Naive thymus-derived CD8-positive, alpha-beta T cell (primary cell): ENCODE measurements at places on chromosomes 1 and 21.
A peak's percentile ranks its signal among the peaks of the same experiment; 100 is the strongest.

- DNase-seq: peak; percentile 55
These were observed 704 bp upstream of the CRABP2 start for GRCh38 chr1:156705918-156706656.

DNA sequence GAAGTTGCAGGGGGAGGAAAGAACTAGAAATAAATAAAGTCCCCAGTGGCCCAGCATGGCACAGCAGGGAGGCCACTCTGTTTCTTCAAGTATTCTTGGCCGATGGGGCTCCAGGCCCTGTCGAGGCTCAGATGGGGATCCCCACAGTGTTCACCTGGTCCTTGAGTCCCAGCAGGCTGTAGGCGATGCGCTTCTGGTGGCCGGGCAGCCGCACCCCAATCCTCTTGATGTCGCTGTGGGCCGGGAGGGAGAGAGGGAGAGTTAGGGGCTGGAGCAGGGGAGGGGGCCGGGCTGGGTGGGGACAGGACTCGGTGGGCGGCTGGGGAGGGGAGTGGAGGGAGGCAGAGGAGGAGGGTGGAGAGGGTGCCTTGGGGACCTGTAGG lies 30.8 kb downstream of the EPHA2 start:
- no peak for DNase-seq

DNA sequence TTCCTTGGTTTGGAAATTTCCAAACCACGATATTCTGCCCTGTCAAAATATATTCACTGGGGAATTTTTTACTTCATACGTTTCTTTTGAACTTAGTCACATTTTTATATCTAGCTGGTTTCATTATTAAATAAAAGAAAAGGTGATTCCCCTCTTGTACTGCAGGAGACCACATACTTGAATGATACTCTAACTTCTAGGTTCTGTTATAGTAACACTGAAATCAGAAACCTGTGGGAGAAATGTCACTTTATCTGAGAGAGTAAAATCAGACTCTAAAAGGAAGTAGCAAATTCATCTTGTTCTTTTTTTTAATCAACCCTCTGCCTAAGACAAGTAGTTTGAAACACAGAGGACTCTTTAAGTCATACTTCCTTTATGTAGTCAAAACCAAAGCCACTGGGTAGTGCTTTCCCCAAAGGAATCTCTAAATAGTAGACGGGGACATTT lies 34.4 kb downstream of the MRPL39 start:
- no peak for DNase-seq

GRCh38 chr1:209655411-209656231 lies 3.4 kb upstream of the LAMB3 start:
- DNase-seq: no peak

- DNase-seq: no peak
These were observed 50.1 kb downstream of the BRWD1 start for GRCh38 chr21:39263372-39263771.

DNA sequence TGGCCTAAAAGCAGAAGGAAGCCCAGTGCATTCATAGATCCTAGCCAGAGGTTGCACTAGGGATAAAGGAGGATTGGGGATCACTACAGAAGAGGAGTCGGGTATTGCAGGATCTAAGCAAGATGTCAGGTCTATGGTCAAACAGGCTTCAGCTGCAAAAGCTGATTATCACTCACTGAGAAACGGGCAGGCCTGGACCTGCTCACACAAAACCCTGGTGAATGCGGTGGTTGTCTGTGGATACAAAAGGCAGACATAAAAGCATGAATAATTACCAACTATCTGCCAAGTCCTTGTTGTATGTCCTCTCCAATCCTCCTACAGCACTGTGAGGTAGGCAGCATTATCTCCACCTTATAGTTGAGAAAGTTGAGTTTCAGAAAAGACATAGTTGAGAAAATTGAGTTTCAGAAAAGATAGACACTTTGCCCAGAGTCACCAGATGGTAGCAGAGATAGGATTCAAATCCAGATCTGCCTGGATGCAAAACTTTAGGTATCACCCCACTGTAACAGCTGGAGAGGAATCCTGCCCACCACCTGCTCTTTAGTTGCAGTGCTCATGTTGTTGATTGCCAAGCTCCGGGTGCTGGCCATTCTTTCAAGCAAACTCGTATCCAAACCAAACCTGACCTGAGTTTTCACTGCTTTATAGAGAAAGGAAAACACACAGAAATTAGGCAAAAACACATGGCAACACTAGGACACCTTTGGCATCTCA lies 49.6 kb upstream of the HOOK1 start:
- no peak for DNase-seq

- no peak for DNase-seq
These were observed 194.0 kb downstream of the TOMM20 start for GRCh38 chr1:234934611-234935033.

GRCh38 chr21:44847261-44848056 lies 26.0 kb downstream of the PTTG1IP start:
- DNase-seq: no peak

DNA sequence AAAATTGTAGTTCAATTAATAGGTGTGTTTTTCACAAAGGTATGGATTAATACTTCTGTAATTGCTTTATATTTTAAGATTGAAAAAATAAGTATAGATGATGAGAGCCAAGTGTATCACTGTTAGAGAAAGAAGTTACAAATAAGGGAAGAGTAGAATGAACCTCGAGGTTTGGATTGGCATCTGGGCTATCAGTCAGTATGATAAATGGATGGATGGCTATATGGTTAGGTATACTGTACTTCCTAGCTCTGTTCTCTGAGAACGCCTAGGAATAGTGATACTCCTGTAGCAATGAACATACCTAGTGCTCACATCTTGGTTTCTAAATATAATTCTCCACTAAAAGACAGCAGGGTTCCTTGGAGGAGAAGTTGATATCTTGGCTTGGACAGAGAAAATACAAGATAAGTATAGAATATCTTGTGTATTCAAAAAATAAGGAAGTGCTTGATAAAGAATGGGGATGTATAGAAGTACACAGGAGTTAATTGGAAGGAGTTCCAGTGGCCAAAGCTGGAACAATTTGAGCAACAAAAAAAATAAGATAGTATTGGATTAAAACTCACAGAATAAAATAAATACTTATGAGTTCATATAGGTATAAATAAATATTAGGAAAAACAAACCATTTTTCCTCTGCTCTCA lies 12.4 kb downstream of the IPO9 start:
- no peak for DNase-seq

- DNase-seq: no peak
These were observed 57.0 kb downstream of the GPR161 start for GRCh38 chr1:168079761-168080160.

DNA sequence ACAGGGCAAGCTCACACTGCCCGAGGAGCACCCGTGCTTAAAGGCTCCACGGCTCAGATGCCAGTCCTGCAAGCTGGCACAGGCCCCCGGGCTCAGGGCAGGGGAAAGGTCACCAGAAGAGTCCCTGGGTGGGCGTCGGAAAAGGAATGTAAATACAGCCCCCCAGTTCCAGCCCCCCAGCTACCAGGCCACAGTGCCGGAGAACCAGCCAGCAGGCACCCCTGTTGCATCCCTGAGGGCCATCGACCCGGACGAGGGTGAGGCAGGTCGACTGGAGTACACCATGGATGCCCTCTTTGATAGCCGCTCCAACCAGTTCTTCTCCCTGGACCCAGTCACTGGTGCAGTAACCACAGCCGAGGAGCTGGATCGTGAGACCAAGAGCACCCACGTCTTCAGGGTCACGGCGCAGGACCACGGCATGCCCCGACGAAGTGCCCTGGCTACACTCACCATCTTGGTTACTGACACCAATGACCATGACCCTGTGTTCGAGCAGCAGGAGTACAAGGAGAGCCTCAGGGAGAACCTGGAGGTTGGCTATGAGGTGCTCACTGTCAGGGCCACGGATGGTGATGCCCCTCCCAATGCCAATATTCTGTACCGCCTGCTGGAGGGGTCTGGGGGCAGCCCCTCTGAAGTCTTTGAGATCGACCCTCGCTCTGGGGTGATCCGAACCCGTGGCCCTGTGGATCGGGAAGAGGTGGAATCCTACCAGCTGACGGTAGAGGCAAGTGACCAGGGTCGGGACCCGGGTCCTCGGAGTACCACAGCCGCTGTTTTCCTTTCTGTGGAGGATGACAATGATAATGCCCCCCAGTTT lies 1.3 kb downstream of the CELSR2 start:
- DNase-seq: no peak

DNA sequence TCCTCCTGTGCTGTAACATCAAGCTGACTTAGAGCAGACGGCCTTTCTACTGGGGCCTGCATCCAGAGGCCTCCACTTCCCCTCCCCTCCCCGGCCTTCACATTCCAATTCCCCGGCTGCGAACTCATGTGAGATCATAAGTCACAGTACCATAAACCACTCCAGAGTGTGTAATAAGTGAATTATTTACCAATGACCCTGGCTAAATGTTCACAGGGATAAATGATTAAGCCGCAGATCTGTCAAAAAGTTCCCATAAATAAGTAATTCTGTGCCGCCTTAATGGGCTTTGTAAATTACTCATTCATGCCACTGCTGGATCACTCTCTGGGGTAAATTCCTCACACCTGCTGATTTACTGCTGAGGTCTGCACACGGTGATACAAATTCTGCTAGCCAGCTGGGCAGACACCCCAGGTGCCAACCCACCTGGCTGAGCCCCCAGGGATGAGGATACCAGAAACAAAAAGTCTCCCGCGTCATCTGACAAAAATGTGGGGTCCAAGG lies 27.4 kb upstream of the KIRREL1 start:
- no peak for DNase-seq

GRCh38 chr21:15139898-15140297 lies 75.1 kb upstream of the NRIP1 start:
- DNase-seq: no peak

DNA sequence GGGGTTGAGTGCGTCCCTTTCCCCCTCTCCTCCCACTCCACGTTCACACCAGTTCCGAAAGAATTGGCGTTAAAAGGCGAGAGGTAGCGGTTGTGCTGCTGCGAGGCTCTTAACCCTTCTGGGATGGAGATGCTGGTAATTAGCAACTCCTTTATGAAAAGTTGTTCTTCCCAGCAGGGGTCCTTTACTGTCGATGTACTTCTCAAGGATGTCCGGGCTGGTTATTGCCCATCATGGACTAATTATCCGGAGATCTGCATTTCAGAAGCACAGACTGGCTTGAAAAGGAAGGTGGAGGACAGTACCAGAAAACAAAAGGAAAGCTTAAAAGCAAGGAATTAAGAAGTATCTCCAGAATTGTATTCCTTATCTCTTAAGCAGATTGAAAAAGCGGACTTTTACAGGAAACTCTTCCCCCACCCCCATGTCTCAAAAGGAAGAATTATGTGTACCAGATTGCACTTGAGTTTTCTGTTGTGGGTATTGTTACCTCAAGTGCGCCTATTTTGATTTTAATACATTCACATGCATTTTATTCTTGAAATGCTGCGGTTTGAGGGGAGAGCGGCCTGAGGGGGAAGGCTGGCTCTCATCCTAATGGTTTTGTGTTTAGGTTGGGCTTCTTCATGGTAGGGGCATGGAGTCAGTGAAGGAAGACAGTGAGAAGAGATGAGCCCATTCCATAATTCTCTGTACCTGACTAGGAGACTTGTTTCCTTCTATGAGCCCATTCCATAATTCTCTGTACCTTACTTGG lies 1.5 kb downstream of the AK4 start:
- DNase-seq: no peak

DNA sequence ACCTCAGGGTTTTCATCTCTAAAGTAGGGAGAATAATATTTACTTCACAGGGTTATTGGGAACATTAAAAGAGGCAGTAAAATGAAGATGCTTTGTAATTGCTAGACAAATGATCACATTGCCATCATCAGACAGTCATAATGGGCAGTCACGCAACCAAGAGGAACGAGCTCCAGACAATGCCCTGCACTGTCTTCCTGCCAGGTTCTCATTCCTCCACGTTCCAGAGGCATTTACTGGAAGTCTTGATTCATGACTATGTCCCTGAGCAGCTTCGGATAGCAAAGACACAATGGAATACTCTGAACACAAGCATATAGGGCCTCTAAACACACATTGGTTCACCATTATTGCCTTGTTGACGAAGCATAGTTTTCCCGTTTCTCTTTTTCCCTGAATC lies 389.7 kb downstream of the NTNG1 start:
- no peak for DNase-seq

DNA sequence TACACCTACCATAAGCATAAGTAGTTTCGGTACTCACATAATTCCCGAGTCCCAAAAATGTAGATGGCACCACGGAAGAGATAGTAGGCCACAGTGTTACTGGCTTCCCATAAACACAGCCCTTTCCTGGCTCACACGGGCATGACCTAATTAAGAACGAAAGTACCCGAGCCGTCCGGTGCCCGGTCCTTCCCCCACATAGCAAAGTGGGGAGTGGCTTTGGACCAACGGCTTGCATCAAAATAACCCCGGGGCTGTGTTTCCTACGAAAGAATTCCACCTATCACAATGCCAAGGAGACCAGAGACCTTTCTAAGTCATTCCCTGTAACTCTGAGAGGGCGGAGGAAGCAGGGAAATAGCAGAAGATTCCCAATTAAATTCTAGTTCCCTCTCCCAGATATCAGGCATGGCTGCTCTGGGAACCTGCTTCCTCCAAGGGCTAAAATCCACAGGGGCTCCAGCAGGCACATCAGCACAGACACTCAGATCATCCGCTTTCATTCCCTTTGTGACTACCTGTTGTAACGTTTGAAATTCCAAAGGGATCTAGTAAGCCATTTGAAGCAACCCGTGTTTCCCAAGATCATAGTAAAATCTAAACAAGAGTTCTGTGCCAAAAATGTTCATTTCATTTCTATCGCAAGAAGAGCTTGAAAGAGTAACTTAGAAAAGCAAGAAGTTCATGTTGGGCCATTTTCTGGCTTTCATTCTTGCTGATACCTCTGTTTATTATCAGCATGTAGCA lies at the start of gene TMPRSS3:
TSS of gene TMPRSS3 (minus strand) at position 148 of the 747 bp plus-strand sequence. CDS start 635 bp downstream, outside the sequence.
- no peak for DNase-seq

DNA sequence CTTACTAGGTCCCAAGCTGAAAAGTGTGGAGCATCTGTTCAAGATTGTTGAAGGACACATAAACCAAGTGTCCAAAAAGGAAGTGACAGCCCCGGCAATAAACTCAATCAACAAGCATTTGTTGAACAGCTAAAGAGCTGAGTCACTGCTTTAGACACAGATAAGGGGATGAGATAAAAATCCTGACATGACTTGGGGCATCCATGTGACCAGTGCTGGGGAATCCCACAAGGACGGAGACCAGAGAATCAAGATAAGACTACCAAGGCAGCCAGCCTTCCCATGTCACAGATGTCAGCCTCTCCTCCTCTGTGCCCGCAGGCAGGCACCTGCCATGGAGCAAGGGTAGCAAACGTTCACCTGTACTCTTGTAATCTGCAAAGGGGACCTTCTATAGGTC lies 118.6 kb upstream of the KAZN start:
- no peak for DNase-seq

- DNase-seq: peak; percentile 55
These were observed 207.3 kb downstream of the SLC45A1 start for GRCh38 chr1:8525216-8525557.

- DNase-seq: no peak
These were observed 87.8 kb downstream of the PTPN14 start for GRCh38 chr1:214463596-214463995.
